ENCODE measurements at places on chromosomes 1 and 21. TPM values are rescaled to one million over a fixed set of nuclear protein-coding genes. Genes with fewer than 3 reads are reported as not detected.
A peak's percentile ranks its signal among the peaks of the same experiment; 100 is the strongest.

Gene BROX
- 43.4 TPM for total RNA-seq

Gene IFI44
- 2.7 TPM for total RNA-seq

Gene MEX3A
- 2.3 TPM for total RNA-seq

Gene CENPL
- 21.9 TPM for total RNA-seq

Gene IGSF21
- total RNA-seq, result not detected

Gene FLG2
- total RNA-seq, result not detected

Gene HPCA
- total RNA-seq, result not detected

DNA sequence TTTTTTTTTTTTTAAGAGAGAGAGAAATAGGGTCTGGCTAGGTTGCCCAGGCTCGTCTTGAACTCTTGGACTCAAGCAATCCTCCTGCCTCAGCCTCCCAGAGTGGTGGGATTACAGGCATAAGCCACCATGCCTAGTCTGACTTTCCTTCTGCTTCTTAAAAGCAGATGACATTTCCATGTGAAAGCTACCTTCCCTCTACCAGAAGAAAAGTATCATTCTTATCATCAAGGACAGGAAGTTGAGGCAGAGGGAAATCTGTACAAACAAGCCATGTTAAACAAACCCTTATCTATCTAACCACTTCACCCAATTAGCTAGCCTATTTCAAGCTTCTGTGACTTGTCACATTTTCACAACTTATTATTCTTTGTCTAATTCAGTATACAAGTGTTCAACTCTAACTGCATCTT, 54.8 kb downstream of the SAMSN1 start:
- no peaks in the 10 kb centered on the region for H3K36me3 ChIP-seq
- no peaks in the 10 kb centered on the region for H3K4me1 ChIP-seq
- no peaks in the 10 kb centered on the region for H3K27me3 ChIP-seq
- no peak overlapping the region for H3K4me3 ChIP-seq

GRCh38 chr21:31909153-31910073, 36.6 kb downstream of the HUNK start:
- H3K27ac ChIP-seq, result peak overlapping the region; percentile 7
- no peaks in the 10 kb centered on the region for H3K36me3 ChIP-seq
- H3K27me3 ChIP-seq, result no peaks in the 10 kb centered on the region
- no peak overlapping the region for H3K4me3 ChIP-seq

DNA sequence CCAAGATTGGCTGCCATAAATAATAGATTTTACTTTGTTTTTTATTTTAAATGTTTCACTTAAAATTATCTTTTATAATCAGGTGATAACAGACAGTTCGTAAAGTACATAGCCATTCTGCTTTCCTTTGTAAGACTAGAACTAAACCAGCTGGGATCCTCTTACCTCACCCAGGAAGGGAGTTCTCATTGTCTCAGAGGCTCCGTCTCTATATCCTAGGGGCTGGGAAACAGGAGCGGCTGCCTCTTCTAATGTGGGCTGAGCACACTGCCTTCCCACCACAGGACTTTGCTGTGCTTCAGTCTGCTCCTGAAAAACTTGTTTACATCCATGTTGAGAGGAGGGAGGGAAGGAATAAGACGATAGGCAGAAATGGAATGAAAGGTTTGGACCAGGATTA, 45.6 kb upstream of the PGD start:
- no peak for DNase-seq
- H3K27ac ChIP-seq, result no peak overlapping the region
- no peaks in the 10 kb centered on the region for H3K27me3 ChIP-seq
- H3K4me3 ChIP-seq, result no peak overlapping the region
- H3K4me1 ChIP-seq, result no peaks in the 10 kb centered on the region
- H3K36me3 ChIP-seq, result peaks cover 7% of the 10 kb centered on the region

- no peaks in the 10 kb centered on the region for H3K36me3 ChIP-seq
- DNase-seq, result no peak
Observed at GRCh38 chr1:44995467-44996238, 9.3 kb upstream of the EIF2B3 start.

DNA sequence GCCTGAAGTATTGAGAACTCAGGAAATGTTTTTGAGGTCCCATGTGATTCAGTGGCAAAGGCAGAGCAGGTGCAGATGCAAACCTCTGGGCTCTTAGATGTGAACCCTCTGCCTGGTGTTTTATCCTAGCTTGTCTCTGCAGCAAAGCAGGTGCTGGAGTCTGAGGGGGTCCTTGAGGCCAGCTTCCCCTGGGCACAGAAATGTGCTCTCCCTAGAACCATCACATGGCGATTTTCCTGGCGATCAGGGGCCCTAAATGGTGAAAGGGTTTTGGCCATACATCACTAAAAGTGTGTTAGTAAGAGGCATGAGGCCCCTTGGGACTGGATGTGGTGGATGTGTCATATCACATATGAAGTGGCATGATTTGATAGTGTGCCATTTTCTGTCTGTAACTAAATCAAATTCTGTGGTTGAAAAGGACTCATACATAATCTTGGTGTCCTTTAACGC, 144.8 kb downstream of the ST6GALNAC3 start:
- H3K4me1 ChIP-seq, result no peaks in the 10 kb centered on the region
- no peak overlapping the region for H3K4me3 ChIP-seq
- no peaks in the 10 kb centered on the region for H3K27me3 ChIP-seq
- no peaks in the 10 kb centered on the region for H3K36me3 ChIP-seq
- no peak for DNase-seq

DNA sequence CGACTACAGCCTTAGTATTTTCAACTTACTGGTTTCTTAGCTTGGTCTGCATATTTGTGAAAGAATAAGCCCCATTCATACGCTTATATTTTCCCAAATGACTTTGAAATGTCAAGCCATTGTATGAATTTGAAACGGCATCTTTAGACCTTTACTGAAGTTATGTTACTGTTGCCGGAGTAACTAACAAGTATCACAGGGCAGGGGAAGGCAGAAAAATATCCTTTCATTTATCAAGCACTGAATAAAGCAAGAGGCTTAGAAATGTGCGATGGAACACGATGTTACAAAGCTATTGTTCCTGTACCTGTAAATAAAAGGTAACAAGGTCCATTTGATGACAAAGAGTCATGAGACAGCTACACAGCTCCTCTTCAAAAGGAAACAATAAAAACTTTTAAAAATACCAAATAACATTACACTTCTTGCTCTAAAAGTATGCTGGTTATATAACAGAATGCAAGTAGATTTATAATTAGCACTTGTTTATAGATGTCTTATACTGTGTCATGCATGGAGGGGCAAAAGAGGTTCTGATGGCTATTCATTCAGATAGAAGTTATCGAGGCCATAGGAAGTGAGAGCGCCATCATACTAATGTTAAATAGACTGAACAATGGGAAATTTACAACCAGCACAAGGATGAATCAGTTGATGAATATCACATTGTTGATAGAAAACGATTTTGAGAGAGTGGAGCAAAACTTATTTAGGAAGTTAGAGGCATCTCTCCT, 322.6 kb downstream of the RGS7 start:
- no peak overlapping the region for H3K27ac ChIP-seq
- no peak overlapping the region for H3K4me3 ChIP-seq
- H3K27me3 ChIP-seq, result no peaks in the 10 kb centered on the region
- no peaks in the 10 kb centered on the region for H3K4me1 ChIP-seq
- no peak for DNase-seq

- DNase-seq, result no peak
- no peaks in the 10 kb centered on the region for H3K4me1 ChIP-seq
- H3K27ac ChIP-seq, result no peak overlapping the region
- H3K4me3 ChIP-seq, result no peak overlapping the region
- no peaks in the 10 kb centered on the region for H3K36me3 ChIP-seq
- H3K27me3 ChIP-seq, result no peaks in the 10 kb centered on the region
Observed at GRCh38 chr21:29953690-29954089, 13.9 kb upstream of the GRIK1 start.

DNA sequence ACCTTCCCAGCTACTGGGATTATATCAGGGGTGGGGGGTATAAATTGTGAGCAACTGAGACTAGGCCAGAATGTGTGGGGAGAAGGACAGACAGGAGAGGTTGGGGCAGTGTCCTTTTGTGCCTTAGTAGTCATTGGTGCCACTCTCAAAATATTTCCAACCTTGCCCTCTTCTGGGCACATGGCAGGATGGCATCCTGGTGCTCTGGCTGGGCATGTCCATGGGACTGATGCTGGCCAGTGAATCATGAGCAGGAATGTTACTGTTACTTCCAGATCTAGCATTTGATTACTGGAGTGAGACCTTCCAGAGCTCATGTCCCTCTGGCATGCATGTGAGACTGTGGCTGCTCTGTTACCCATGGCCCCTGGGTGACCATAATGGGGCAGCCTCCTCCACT, 151.2 kb downstream of the MATN1 start:
- H3K4me3 ChIP-seq, result no peak overlapping the region
- no peaks in the 10 kb centered on the region for H3K4me1 ChIP-seq
- H3K27ac ChIP-seq, result no peak overlapping the region
- H3K36me3 ChIP-seq, result no peaks in the 10 kb centered on the region
- no peak for DNase-seq

DNA sequence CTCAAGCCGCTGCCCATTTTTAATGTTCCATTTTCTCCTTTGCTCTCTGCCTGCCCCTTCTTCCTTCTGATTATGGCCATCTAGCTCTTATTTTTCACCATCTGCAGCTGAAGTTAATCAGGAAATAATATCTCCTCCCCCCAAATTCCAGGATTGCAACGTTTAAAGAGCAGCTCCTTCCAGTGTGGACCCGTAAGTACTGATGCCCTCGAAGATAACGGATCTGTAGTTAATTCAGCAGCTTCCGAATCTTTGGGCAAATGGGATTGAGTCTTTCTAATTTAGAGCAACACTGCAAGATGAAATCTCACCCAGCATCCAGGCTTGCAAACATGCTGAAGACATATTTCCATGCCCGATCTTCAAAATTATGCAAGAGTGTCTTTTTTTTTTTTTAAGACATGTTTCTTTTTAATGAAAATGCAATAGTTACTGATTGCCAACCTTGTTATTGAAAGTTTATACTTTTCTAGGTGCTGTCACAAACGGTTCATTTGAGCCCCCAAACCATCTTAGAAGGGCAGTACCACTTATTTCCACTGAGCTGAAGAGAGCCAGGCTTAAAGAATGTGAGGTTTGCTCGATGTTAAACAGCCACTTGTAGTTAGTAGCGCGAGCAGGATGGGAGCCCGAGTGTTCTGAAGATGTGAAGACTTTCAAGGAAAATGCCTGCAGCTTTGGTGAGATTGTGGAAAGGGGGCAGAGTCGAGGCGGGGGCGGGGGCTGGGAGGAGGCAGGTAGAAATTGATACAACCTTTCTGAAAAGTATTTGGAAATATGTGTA, 10.9 kb upstream of the RCAN3 start:
- DNase-seq, result no peak
- H3K27ac ChIP-seq, result no peak overlapping the region
- H3K27me3 ChIP-seq, result peaks cover 16% of the 10 kb centered on the region
- no peaks in the 10 kb centered on the region for H3K4me1 ChIP-seq
- H3K4me3 ChIP-seq, result no peak overlapping the region
